ENCODE measurements at places on chromosomes 7 and 10. TPM values are rescaled to one million over a fixed set of nuclear protein-coding genes. Genes with fewer than 3 reads are reported as not detected.

DNA sequence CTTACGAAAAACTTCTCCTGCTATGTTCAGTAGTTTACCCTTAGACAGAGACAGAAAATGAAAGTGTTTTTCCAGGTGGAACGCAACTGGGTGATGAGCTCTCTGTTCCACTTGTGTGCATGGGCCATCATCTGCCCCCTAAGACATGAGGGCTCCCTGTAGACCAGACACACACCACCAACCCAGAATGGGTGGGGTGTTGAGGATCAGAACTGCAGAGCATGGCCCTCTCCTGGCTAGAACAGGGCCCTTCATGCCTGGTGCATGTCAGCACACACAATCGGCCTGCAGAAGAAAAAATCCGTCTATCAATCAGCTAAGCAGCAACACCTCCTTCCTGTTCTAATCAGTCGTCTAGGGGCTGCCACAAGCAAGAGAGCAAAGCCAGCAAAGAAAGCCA lies 186.2 kb upstream of the INHBA start:
- DNase-seq: no peak

GRCh38 chr7:28586736-28587135 lies 174.4 kb downstream of the CREB5 start:
- no peak for DNase-seq

- DNase-seq: no peak
Observed at GRCh38 chr10:112124866-112125265, 58.7 kb downstream of the GPAM start.

DNA sequence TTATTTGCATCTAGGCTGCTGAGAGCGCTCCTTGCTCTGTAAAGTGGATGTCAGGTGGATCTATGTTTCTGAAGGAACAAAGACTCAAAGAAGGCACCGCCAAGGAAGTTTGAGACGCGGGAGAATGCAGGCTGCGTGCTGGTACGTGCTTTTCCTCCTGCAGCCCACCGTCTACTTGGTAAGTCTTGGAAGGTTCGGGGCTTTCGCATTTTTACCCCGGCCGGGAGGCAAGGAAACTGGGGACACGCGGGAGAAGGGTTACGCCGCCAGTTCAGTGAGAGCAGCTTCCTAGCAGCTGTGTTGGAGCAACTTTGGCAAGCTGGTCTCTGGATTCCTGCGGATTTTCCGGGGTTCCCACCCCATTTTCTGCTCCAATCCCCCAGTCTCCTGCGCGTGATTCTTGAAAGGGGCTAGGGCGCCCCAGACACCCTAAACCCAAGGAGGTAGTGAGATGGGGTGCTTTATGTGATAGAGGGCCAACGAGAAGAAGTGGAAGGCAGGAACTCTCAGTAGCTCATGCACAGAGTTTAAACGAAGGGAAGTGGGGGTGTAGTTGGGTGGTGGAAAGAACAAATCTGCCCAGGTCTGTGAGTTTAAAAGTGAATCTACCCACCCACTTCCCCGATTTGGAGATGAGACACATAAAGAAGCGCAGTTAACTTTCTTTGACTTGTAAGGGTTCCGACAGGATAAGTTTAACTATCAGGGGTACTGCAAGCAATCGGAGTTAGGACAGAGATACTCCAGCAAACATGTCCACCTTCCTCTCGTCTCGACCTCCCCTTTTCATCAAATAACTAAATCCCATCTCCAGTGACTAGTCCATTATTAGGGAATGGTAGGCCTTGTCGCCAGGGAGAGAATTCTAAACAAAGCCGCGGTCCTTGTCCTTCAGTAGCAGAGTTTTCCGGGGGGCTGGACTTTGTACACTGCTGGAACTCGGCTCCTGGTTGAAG lies 2.5 kb downstream of the NXPH1 start:
- DNase-seq: no peak

DNA sequence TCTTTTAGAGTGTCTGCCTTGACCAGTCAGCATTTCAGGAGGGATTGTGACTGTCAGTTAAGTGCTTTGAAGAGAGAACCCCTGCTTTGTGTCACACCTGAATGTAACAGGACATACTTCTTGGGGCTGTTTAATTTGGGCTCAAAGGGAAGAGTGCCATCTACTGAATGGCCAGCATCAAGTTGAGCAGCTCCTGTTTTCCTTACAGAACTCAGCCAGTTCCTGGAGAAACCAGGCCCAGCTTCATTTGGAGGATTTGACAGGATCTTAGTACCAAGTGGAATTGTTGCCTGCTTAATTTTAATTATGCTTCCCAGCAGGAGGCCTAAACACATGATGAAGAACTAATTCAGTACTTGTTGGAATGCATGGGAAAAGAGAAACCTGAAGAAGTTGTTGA lies 8.3 kb downstream of the ADD3 start:
- DNase-seq: no peak

GRCh38 chr7:38889079-38889478 lies 19.9 kb downstream of the VPS41 start:
- no peak for DNase-seq

- DNase-seq: no peak
Observed at GRCh38 chr10:118952493-118953295, 76.8 kb upstream of the NANOS1 start.

GRCh38 chr7:30159698-30160143 lies 24.9 kb downstream of the MTURN start:
- peak; percentile 40 for DNase-seq

DNA sequence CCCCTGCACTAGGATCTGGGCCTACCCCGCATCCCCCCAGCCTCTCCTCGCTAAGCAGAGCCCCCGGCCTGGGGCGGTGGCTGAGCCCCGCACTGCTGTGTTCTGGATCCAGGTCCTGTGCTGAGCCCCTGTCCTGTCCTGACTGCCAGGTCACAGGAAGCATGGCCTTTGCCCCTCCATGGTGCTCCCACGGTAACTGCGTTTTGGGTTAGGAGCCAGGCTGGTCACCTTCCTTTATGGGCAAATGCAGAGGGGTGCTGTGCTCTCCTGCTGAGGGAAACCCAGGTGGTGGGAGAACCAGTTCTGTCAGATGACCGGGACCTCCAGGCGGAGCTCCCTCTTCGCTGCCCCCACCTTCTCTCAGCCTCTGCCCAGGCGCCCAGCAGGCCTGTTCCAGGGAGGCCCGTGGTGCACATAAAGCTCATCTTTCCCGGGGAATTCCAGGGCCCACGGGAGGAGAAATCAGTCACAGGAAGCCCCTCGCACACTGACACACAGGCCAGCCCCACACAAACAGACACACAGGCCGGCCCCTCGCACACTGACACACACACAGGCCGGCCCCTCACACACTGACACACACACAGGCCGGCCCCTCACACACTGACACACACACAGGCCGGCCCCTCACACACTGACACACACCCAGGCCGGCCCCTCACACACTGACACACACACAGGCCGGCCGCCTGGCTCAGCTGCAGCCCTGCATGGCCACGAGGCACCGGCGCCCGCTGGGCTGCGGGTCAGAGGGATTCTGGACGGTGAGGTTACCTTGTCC lies 75.6 kb downstream of the CFAP46 start:
- DNase-seq: no peak

- DNase-seq: no peak
Observed at GRCh38 chr10:14889318-14889717, 10.7 kb downstream of the SUV39H2 start.

GRCh38 chr10:73364964-73365363 lies 6.3 kb upstream of the CFAP70 start:
- no peak for DNase-seq

DNA sequence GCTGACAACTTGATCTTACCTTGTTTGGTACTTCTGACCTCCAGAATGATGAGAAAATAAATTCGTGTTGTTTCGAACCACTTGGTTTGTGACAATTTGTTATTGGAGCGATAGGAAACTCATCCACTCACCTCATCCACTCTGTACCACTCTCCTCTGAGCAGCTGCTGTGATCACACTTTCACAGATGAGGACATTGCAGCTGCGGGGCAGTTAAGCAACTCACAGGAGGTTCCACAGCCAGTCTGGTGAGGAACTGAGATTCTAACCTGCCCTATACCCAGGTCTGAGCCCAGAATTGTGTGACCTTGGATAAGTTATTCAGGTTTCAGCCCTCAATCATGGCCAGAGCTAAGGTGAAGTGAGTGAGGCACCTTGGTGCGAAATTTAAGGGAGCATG lies 35.2 kb downstream of the BTBD16 start:
- DNase-seq: no peak

- DNase-seq: no peak
Observed at GRCh38 chr10:15113766-15114165, 16.6 kb downstream of the RPP38 start.

GRCh38 chr7:36346260-36346831 lies 43.3 kb upstream of the ANLN start:
- no peak for DNase-seq

GRCh38 chr10:101744267-101744666 lies 31.6 kb downstream of the FGF8 start:
- no peak for DNase-seq

DNA sequence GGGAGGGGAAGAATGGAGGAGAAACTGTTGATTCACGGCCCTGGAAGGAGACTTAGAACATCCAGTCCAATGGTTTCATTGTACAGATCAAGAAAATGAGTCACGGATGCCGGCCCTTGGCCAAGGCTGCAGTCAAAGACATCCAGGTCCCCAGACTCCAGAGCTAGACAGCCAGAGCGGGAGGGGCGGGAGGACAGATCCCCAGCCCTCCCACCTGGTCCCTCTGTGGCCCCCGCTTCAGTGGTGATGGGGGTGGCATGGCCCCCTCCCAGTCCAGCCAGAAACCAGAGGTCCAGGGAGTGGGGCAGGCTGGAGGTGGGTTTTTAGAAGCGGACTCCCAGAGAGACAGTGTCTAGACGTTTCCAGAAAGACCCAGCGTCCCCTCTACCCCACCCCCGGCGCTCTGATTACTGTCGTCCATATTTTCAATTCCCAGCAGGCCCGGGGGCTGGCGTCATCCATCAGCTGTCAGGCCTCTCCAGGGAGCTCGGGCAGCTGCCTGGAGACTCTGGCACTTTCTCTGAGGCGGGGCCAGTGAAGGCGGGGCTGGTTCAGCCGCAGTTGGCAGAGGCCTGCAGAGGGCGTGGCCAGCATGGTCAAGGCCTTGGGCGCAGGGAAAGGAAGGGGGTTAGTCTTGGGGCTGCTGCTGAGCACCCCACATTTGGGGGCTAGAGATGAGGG lies 8.0 kb upstream of the HSPB1 start:
- peak; percentile 98 for DNase-seq

- DNase-seq: no peak
Observed at GRCh38 chr7:30470163-30470770, 8.3 kb downstream of the NOD1 start.

DNA sequence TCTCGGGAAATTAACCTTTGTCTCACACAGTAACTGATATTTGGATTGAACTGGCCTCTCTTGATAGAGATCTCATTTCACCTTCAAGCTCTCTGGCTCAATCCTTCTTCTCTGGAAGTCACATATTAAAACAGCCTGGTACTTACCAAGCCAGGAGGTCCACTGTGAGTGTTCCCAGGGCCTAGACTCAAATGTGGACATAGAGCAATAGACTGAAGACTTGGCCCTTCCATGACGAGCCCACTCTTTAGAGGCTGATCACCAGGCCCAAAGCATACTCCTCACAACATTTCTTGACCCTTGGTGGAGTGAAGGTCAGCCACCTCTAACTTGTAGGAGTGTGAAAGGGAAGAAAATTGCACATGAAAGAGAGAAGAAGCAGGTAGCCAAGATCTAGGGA lies 38.5 kb downstream of the COL1A2 start:
- DNase-seq: no peak

DNA sequence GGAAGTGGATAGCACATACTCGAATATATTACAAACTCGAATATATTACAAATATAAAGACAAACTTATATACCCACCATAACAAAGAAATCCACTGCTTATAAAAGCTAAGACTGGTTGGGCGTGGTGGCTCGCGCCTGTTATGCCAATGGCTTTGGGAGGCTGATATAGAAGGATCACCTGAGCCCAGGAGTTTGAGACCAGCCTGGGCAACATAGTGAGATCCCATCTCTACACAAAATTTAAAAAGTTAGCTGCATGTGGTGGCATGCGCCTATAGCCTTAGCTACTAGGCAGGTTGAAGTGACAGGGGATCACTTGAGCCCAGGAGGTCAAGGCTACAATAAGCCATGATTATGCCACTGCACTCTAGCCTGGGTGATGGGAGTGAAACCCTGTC lies 20.4 kb downstream of the MCMBP start:
- DNase-seq: no peak

GRCh38 chr10:3631701-3632330 lies 153.2 kb downstream of the KLF6 start:
- no peak for DNase-seq

- no peak for DNase-seq
Observed at GRCh38 chr10:102616066-102616770, 28.1 kb upstream of the TRIM8 start.

- DNase-seq: no peak
Observed at GRCh38 chr7:24200407-24200966, 83.5 kb upstream of the NPY start.

- DNase-seq: no peak
Observed at GRCh38 chr10:118116715-118117449, 70.1 kb upstream of the RAB11FIP2 start.

DNA sequence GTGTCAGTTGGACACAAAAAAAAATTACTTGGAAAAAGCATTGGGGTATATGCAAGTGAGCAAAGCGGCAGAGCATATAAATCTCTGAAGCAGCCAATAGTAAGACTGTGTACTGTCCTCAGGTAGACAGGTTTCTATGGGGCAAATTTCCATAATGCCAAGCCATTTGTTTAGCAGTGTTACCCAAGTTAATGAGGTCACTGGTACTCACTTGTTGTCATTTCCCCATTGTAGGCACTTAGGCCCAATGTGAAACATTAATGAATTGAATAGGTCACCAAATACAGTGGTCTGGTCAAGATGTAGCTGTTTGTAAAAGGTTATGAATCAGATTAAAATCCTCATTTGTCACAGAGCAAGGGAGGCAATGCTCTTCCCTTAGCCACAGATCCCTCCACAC lies 27.5 kb downstream of the HOXA1 start:
- no peak for DNase-seq

GRCh38 chr10:122558452-122558851 lies 2.1 kb upstream of the DMBT1 start:
- DNase-seq: no peak

DNA sequence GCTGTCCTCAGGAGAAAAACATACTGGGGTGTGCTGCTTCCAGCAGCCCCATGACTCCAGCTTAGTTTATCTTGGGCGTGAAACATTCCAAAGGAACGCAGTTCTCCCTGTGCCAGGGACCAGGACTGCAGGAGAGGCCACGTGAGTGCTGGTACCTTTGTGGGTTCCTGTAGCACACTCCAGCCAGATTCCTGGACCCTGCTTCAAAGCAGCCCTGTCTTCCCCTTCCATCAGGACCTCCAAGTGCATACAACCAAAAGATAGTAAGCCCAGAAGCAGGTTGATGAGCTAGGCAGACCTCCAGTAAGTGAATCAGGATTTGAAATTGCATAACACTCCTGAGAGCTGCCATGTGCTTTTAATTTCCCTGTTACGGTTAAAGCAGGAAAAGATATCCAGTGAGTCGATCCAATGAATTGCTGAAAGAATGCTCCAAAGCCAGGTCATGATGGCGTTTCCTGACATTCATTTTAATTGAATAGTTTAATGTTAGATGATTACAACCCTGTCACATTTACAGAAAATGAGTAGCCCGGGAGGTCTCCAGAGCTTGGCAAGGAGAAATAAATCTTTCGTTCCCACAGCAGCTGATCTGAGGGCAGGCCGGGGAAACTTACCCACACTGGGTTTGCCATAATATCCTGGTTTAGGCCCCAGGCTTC lies 38.9 kb upstream of the CPXM2 start:
- DNase-seq: no peak

SLC16A12 gene
- total RNA-seq: 0.34 TPM

HMX3 gene
- 1.2 TPM for total RNA-seq

SLC16A9 gene
- 42.3 TPM for total RNA-seq

CXCL12 gene
- total RNA-seq: 61.3 TPM

GNAT3 gene
- not detected for total RNA-seq

ANKRD30A gene
- not detected for total RNA-seq

CFAP69 gene
- total RNA-seq: 5.9 TPM

CUL2 gene
- 25.0 TPM for total RNA-seq

LBX1 gene
- not detected for total RNA-seq

Data from left colon (tissue), 2 donors.